ENCODE measurements at places on chromosomes 1 and 21.

DNA sequence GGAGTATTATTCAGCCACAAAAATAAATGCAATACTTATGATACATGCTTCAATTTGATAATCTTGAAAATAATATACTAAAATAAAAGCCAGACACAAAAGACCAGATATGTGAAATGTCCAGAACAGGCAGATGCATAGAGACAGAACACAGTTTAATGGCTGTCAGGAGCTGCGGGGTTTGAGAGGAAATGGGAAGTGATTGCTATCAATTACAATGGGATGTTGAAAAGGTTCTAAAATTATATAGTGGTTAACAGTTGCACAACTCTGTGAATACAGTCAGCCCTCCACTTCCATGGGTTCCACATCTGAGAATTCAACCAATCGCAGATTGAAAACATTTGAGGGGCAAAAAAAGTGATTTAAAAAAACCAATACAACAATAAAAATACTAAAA is 54.0 kb downstream of the LTN1 start:
- peaks cover 4% of the 10 kb centered on the region for H3K4me1 ChIP-seq
- no peak overlapping the region for H3K4me3 ChIP-seq
- no peaks in the 10 kb centered on the region for H3K27me3 ChIP-seq

DNA sequence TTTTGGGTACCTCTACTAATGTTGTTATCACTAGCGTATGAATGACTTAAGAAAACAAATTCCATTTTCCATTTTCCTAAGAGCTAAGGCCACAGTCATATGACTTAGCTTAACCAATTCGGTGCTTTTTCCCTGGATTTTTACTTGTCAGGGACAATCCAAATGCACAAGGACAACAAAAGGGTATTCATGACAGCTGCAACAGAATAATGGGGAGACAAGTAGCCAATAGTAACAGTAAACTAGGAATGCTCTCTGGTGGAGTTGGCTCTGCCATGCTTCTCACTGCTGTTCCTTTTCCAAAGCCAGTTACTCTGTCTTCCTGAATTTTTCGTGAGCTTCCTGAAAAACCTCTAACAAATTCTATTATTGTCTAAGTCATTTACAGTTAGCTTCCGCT is 52.9 kb downstream of the LRRIQ3 start:
- no peak for DNase-seq
- no peak overlapping the region for H3K4me3 ChIP-seq
- no peaks in the 10 kb centered on the region for H3K36me3 ChIP-seq
- H3K27me3 ChIP-seq = no peaks in the 10 kb centered on the region
- no peak overlapping the region for H3K27ac ChIP-seq

DNA sequence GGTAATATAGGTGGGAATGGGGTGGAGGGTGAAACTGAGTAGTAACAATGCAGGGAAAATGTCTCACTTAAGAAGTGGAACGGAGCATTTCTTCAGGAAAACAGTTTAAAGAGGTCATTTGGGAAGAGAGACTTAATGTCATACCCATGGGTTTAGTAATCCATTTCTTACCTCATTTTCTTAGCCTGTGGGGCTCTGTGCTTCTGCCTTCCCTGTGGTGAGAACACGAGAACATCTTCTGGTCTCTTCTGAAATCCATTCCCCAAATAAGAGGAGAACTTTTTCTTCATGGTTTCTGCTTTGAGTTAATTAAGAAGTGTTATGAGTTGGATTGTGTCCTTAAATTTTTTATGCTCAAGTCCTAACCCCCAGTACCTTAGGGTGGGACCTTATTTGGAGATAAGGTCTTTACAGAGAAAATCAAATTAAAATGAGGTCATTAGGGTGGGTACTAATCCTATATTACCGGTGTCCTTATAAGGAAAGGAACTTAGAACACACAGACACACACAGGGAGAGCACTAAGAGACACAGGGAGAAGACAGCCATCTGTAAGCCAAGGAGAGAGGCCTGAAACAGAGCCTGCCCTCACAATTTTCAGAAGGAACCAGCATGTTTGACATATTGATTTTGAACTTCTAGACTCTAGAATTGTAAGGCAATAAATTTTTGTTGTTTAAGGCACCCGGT is 5.4 kb downstream of the CCDC190 start:
- H3K27me3 ChIP-seq = peaks cover 7% of the 10 kb centered on the region
- no peak for DNase-seq
- H3K4me1 ChIP-seq = peaks cover 2% of the 10 kb centered on the region
- no peak overlapping the region for H3K4me3 ChIP-seq

DNA sequence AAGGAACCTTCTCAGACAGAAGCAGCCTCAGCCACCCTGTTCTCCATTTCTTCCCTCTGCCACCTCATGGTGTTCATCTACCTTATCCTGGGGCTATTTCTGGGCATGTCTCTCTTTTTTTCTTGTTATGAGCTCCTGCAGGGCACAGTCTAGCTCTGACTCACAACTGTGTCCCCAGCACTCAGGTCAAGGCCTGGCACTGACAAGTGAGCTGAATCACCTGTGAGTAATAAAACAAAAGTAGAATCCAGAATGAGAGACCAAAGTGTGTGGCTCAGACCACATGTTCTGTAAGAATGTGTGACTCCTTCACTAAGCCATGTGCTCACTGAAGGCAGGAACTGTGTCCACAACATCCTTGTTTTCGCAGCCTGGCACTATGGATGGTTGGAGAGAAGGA is 23.2 kb downstream of the C1orf94 start:
- DNase-seq = no peak
- H3K4me1 ChIP-seq = no peaks in the 10 kb centered on the region
- H3K36me3 ChIP-seq = no peaks in the 10 kb centered on the region
- H3K4me3 ChIP-seq = no peak overlapping the region
- no peaks in the 10 kb centered on the region for H3K27me3 ChIP-seq

DNA sequence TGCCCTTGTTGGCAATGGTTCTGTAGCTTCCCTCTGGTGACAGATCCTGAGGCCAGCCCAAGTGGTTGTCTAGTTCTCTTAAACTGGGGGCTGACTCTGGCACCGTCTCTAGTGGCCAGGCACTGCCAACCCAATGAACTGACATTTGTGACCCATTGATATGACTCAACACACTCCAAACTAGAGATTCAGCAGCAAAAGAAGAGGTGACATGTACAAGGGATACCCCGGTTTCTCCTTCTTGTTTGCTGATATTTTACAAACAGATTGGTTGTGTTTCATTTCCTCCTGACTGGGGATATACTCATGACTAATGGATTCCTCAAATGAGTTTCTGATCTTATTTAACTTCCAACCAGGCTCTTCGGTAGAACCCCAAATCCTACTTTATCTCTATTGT is 65.9 kb upstream of the DNAJC6 start:
- DNase-seq = no peak
- no peak overlapping the region for H3K27ac ChIP-seq
- H3K4me3 ChIP-seq = no peak overlapping the region
- no peaks in the 10 kb centered on the region for H3K36me3 ChIP-seq
- peaks cover 22% of the 10 kb centered on the region for H3K27me3 ChIP-seq
- H3K4me1 ChIP-seq = no peaks in the 10 kb centered on the region

DNA sequence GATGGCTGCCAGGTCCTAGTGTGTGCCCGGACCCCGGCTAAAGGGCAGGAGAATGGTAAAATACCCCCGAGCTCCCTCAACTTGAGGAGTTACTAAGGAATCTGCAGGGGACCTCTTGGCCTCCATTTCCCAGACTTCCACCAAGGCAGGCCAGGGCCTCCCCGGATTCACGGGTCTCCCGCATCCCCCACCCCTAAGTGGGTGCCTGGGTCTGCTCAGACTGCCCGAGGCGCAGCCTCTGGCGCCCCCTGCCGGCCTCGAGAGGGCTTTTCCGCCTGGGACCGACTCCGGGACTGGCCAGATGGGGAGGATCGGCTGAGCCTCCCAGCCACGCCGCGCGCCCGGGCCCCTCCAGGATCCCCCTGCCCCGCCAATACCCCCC is 1.7 kb downstream of the PLEKHG5 start:
- H3K36me3 ChIP-seq = no peaks in the 10 kb centered on the region
- DNase-seq = peak; percentile 80
- peak overlapping the region; percentile 87 for H3K27ac ChIP-seq
- peaks cover 11% of the 10 kb centered on the region for H3K27me3 ChIP-seq
- H3K4me3 ChIP-seq = peak overlapping the region; percentile 75

DNA sequence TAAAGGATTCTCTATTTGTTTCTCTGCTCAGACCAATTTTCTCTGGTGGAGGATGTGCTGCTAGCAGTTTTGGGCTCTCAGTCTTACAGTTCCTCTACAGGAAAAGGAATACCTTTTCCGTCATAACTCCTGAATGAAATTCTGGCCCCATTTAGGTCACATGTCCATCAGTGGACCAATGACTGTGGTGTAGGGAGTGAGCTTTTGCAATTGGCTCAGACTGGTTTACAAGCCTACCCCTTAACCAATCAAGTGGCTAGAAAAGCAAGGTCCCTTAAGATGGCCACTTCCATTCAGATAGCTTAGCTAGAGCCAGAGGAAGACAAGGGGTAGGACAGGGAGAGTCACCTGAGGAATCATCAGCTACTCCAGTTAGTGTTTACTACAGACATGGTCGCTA is 16.4 kb upstream of the ZNF281 start:
- no peak overlapping the region for H3K4me3 ChIP-seq
- peaks cover 2% of the 10 kb centered on the region for H3K27me3 ChIP-seq
- H3K4me1 ChIP-seq = peaks cover 3% of the 10 kb centered on the region
- DNase-seq = no peak
- H3K36me3 ChIP-seq = no peaks in the 10 kb centered on the region
- no peak overlapping the region for H3K27ac ChIP-seq

- H3K4me3 ChIP-seq = no peak overlapping the region
- no peak overlapping the region for H3K27ac ChIP-seq
- peaks cover 11% of the 10 kb centered on the region for H3K27me3 ChIP-seq
- peaks cover 28% of the 10 kb centered on the region for H3K4me1 ChIP-seq
- no peaks in the 10 kb centered on the region for H3K36me3 ChIP-seq
Observed at GRCh38 chr1:27569506-27570291, 34.2 kb downstream of the AHDC1 start.

- peaks cover 89% of the 10 kb centered on the region for H3K27me3 ChIP-seq
- no peak for DNase-seq
- H3K4me1 ChIP-seq = peaks cover 6% of the 10 kb centered on the region
Observed at GRCh38 chr1:118999348-119000071, 11.4 kb upstream of the TBX15 start.

DNA sequence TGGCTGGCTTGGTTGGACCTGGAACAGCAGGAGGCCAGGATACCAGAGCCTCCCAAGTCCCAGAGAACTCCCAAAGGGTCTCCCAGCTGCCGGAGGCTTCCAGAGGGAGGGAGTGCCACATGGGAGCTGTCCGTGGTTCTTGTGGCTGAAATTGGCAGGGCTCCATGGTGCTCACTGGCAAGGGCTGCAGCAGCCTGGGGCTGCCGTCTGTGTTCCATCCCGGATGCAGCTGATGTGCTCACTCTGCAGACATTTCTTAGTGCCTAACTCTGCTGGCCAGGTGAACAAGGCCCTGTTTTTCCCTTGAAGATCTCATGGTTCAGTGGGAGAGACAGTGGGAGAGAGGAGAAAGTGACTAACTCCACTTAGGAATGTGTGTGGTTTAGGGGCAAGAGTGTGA is 261.1 kb downstream of the CAMTA1 start:
- no peak overlapping the region for H3K27ac ChIP-seq
- no peaks in the 10 kb centered on the region for H3K27me3 ChIP-seq
- H3K4me3 ChIP-seq = no peak overlapping the region
- H3K4me1 ChIP-seq = no peaks in the 10 kb centered on the region

- H3K27ac ChIP-seq = no peak overlapping the region
- H3K36me3 ChIP-seq = peaks cover 69% of the 10 kb centered on the region
- no peaks in the 10 kb centered on the region for H3K27me3 ChIP-seq
- peaks cover 35% of the 10 kb centered on the region for H3K4me1 ChIP-seq
- DNase-seq = no peak
- H3K4me3 ChIP-seq = no peak overlapping the region
Observed at GRCh38 chr1:213008564-213008963, 7.1 kb downstream of the ANGEL2 start.

DNA sequence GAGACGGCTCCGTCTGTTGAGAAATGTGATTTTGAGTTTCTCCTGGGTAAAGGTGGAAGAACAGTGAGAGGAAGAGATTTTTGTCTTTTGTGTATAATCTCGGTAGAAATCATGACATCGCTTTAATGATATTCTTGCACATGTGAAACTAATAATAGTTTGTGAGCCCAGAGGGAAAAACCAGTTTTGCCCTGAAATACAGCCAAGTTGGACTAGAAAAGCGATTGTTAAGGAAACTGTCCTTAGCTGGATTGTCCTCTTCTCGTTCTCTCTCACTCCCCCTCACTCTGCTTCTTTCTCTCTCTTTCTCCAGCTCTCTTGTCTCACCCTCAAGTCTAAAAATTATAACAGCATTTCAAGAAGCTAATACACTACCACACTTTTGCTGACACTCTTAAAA is 17.1 kb downstream of the KCNJ6 start:
- no peaks in the 10 kb centered on the region for H3K4me1 ChIP-seq
- H3K36me3 ChIP-seq = no peaks in the 10 kb centered on the region
- DNase-seq = no peak
- no peak overlapping the region for H3K4me3 ChIP-seq
- H3K27me3 ChIP-seq = peaks cover 10% of the 10 kb centered on the region

GRCh38 chr1:9787702-9788101 is 36.1 kb downstream of the CLSTN1 start:
- H3K27ac ChIP-seq = peak overlapping the region; percentile 97
- H3K4me1 ChIP-seq = peaks cover 58% of the 10 kb centered on the region
- H3K27me3 ChIP-seq = no peaks in the 10 kb centered on the region
- peaks cover 26% of the 10 kb centered on the region for H3K36me3 ChIP-seq

DNA sequence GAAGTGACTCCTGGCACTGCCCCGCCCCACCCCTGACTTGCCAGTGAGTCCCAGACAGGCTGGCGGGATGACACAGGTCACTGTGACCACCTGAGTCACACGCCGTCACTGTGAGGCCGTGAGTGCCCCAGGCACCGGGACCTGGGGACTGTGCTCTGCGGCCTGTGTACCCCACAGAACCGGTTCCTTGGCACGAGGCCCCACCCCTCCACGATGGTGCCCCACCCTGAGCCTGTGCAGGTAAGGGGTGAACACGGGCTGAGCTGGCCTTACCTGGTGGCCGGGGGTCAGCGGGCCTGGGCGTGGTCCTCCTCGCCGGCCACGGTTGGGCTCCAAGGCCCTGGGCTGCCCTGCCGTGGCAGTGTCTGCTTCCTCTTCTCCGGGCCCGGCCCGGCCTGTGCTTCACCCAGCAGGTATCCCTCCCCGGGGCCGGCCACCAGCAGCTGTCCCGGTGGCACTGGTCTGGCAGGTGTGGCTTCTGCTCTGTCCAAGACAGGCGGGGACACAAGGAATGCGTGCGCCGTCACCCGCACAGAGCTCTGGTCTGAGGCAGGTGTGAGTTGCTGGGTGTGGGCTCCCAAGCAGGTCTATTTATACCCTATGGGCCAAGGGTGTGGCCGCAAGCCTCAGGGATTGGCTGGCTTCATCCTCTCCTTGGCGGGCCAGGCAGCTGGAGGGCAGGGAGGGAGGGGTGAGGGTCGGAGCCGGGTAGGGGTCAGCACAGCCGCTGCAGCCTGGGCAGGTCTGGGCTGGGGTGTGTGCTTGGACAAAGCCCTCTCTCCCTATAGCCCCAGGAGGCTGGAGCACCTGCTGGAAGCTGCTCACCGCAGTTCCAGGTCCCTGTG is at the start of gene RNF223:
RNF223 (minus strand) TSS at position 564 of the 845 bp plus-strand sequence. CDS start 1,740 bp downstream, outside the sequence.
- H3K27me3 ChIP-seq = no peaks in the 10 kb centered on the region
- no peak within 1 kb of the TSS for H3K27ac ChIP-seq
- H3K4me1 ChIP-seq = peaks cover 2% of the 10 kb centered on the region
- no peak within 1 kb of the TSS for H3K4me3 ChIP-seq
- no peaks in the 10 kb centered on the region for H3K36me3 ChIP-seq

GRCh38 chr1:64471218-64472039 is 1.5 kb downstream of the CACHD1 start:
- peaks cover 2% of the 10 kb centered on the region for H3K36me3 ChIP-seq
- H3K27ac ChIP-seq = no peak overlapping the region
- peaks cover 9% of the 10 kb centered on the region for H3K4me1 ChIP-seq

- H3K36me3 ChIP-seq = no peaks in the 10 kb centered on the region
- no peak for DNase-seq
- H3K27ac ChIP-seq = no peak overlapping the region
- H3K4me3 ChIP-seq = no peak overlapping the region
- H3K4me1 ChIP-seq = no peaks in the 10 kb centered on the region
- H3K27me3 ChIP-seq = no peaks in the 10 kb centered on the region
Observed at GRCh38 chr1:51964309-51964696, 26.2 kb downstream of the RAB3B start.
